Endothelial cell (in vitro differentiated cells): ENCODE measurements at places on chromosomes 2 and 18.

GRCh38 chr2:191436368-191437055 is 191.3 kb downstream of the MYO1B start:
- DNase-seq: no peak

DNA sequence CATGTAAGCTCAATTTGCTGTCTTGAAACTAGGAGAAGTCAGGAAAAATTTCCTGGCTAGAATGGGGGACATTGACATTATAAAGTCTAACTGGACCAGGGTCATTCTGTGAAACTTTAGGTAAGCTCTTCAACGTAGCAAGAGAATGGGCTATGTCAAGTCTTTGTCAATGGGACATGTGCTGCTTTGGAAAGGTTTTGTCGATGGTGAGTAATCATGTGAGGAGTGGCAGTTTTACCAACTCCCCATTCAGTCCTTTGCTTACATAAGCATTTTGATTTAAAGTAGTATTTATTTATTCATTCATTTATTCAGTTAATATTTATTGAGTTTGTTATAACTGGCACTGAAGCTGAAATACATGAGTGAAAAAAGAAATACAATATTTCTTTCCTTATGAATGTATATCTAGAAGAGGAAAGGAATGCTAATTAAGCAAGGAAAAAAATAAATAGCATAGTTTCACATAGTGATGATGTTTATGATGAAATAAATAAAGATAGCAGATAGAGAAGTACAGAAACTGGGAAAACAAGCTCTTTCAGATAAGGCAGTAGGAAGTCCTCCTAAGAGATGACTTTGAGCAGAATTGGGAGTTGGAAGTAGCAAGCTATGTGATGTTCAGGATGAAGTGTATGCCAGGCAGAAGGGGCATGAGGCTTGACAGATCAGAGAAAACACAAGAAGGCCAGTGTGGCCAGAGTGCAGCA is 25.4 kb upstream of the RAB27B start:
- DNase-seq: no peak

- DNase-seq: no peak
These were observed 211.1 kb upstream of the FAM98A start for GRCh38 chr2:33810046-33810835.

GRCh38 chr2:220315098-220315823 is 687.8 kb downstream of the SLC4A3 start:
- no peak for DNase-seq

DNA sequence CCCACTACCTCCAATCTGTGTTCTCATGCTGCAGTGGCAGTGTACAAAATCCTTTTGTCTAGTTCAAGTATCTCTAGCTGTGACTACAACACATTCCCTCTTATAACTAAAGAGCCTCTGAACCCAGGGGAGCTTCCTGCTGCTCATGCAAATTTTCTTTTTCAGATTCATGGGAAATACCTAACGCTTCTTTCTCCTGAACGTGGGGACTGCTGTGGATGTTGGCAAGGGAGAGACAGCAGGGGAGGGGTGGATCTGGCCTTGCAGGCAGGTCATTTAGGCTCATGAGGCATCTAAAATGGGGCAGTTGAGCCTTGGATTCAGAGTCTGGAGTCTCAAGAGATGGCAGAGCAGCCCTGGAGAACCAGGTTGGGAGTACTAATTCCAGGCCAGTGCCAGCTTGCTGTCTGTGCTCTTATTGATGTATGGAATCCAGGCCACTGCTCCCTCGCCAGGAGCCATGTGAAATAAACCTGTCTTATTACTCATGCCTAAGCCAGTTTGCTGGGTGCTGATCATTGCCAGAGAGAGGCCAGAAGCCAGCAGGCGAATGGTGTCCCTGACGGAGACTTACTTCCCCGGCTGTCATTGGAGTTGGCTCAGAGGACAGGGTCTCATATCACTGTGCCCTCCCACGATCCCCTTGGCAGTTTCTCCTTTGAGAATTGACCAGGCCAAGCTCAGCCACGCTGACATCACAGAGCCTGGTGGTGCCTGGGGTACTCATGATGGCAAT is 29.2 kb upstream of the TNP1 start:
- no peak for DNase-seq

- no peak for DNase-seq
These were observed 113.8 kb upstream of the RGPD4 start for GRCh38 chr2:107712857-107713256.

GRCh38 chr2:221137385-221137784 is 434.7 kb downstream of the EPHA4 start:
- DNase-seq: no peak

DNA sequence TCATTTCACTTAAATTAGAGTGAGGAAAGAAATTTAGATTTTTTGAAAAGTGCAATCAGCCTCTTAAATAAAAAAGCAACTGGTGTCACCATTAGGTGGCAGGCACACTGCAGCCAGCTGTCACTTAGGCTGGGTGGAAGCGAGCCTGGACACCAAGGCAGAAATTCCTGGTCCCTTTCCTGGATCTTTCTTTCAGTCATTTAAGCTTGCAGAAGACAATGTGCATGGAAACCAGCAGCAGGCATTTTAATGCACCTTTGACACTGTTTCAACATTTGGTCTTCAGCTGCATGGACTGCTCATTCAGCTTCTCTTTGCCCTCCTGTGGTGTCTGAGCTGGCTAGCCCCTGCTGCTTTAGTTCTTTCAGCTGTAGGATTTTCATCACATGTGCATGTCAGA is 61.0 kb downstream of the AQP4 start:
- DNase-seq: peak; percentile 8

DNA sequence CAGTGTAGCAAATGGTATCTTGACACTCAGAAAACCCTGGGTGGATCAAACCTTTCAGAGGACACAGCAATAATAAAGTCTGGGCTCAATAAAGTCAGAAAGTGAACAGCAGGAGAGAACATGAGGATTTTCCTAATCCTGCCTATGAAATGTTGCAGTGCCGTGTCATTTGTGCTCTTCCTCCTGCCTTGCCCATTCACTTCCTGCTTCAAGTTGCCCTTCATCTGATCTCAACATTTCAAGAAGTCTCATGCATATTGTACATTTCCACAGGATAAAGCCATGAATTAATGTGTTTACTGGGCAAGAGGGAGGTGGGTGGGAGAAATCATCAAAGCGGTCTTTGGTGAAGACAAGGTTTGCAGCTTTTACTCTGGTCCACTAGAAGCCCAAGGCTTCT is 51.1 kb upstream of the STPG4 start:
- DNase-seq: no peak

DNA sequence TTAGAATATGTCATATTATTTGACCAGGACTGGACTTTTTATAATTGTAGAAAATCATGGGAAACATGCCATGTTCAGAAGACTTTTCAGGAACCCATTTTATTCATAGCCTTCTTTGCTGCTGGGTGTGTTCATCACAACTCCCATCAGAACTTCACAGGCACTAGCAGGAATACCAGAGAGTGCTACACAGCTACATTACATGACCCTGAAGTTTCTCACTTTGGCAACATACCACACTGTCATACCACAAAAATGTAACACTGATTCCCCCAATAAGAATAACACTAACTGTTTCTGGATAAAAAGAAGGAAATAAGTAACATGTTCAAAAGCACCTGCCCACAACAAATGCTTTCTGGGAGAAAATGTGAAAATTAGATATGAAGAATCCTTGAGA is 405.4 kb downstream of the CDH2 start:
- DNase-seq: no peak

DNA sequence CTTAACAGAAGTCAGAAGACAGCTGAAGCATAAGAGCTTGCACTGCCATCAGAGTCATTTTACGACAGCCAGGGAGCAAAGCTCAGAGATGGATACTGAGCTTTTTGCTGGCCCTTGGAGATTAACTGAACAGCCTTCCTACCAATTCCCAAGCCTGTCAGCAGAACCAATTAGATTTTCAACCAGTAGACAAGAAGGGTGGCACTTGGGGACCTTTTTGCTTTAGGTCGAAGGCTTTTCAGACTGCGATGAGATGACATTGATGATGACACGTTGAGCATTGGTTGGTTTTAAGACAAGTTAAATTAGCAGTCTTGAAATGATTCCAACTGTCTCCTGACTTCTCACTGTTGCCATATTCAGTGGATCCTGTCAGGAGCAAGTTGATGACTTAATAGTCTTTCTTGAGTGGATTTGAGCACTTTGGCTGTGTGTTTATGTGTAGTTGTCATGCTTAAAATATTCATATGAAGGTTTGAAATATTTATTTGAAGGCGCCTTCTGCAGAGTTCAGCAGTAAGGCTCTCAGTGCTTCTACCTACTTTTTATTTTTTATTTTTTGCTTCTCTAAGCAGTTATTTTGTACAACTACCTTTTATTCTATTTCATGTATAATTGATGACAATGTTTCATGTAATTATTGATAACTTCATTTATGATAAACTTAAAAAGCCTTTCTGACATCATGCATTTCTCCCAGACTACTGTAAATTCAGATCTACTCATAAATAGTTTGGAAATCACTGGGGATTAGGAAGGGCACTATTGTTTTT is 256.7 kb downstream of the CAMKMT start:
- no peak for DNase-seq

DNA sequence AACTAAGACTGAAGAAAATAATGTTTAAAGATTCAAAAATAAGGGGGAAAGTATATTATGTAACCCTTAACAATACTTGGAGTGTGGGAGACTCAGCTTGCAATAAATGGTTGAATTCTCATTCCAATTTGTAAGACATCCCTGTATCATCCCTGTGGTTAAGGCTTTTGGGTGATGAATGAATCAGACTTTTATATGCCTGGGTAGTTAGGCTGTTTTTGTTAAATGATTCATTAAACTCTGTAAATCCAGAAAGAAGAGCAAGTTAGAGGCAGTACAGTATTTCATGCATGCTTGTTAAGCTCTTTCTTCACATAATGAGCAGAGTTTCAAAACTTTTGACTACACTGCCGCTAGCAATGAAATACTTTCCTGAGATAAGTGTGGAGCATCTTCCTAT is 948.8 kb downstream of the SOCS6 start:
- no peak for DNase-seq

DNA sequence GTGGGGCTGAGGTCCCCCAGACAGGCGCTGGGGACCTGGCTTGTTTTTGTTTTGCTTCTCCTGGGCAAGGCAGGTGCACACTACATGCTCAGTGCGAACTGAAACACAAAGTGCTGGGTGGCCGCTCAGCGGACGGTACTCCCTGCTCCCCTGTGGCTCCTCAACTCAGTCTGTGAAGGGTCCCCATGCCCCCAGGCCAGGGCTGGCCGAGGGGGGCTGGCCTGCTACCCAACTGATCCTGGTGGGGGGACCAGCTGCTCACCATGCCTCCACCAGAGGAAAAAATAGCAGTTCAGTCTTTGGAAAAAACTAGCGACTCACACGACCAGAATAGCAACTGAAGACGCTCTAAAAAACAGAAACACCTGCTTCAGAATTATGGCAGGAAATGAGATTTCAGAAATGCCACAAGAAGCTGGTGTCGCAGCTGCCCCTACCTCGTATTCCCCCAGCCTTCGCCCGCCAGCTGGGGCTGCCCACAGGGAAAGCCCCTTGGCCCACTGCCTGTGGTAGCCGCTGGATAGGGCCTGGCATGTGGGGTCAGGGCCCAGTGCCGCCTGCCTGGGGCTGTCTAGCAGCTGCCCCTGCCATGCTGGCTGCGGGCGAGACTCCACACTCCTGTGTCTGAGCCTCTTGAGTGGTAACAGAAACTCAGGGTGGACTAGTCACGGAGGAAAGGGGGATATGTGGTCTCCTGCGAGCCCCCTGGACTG is 43.7 kb downstream of the MEX3C start:
- DNase-seq: no peak

DNA sequence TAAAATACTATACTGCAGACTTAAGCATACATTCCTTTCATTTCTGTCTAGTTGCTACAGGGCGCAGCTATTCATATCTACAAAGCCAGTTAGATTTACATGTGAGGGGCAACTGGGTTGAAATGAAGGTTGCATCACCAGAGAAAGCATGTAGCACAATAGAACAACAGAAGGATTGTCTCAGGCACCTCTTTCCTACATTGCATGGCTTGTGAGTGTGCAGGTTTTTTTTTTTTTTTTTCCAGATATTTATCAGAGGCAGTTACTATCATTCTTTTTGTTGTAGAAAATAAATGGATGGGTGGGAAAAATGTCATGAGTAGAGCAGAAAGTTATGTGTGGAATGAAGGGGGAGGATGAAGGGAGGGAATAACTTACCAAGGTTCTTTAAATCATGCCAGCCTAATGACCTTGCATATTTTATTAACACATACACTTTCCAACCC is 86.8 kb downstream of the ERBB4 start:
- DNase-seq: no peak

DNA sequence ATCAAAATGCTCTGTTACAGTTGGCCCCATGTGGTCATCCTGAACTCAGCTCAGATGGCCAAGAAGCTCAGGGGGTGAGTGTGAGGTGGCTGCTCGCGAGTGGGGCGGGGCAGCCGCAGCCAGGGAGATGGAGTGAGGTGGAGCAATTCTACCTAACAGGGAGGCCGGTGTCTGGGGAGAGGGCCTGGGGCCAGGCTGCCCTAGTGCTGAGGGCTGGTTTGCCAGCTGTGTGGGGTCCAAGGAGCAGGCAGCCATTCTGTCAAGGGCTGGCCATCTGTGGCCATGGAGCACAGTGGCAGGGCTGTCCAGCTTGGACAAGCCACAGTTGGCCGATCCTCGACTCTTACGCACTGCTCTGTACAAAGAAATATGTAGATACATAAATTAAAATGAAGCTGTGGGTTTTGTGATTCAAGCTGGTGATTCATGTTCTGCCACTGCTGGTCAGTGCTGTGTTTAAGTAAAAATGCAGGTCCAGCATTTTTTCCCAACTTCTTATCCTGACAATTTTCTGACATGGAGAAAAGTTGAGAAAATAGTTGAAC is 82.1 kb downstream of the HS6ST1 start:
- no peak for DNase-seq

GRCh38 chr2:222835143-222835822 is 25.6 kb upstream of the ACSL3 start:
- no peak for DNase-seq

GRCh38 chr2:142603759-142604158 is 273.7 kb upstream of the KYNU start:
- no peak for DNase-seq

GRCh38 chr18:3596324-3596636 is 146.3 kb downstream of the TGIF1 start:
- no peak for DNase-seq

GRCh38 chr2:156340804-156341451 is 8.4 kb upstream of the NR4A2 start:
- DNase-seq: no peak

DNA sequence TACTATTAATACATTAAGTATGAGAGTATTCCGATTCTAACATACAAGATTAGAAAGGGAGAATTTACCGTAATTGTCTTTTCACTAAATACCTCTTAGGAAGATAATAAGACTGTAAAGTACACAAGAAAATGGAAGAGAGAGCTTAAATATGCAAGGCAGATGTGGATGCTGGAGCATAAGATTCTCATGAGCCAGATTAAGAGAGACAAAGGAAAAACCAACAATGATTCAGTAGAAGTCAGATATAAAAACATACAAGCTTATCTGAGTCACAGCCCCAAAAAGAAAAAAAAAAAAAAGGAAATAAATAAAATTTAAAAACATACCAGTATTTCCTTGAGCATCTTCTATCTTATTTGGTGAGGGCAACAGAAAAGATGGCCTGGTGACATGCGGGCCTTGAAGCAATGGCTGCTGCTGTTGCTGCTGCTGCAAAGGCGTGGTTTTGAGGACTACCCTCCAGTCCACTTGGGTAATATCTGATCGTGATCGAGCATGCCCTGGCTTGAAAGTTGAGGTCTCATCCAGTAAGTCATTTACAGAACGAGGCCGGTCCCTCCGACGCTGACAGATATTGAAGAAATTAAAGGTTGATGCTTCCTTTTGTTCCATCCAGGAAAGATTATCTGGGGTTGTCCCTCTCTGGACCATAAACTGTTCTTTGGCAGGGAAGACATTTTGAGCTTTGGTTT is 24.5 kb downstream of the PLEKHM3 start:
- DNase-seq: no peak
